Stomach (tissue), 19 donors: ENCODE measurements at places on chromosomes 4 and X. TPM values are rescaled to one million over a fixed set of nuclear protein-coding genes. Genes with fewer than 3 reads are reported as not detected.

Gene FSTL5
- not detected for polyA plus RNA-seq

Gene NALF2
- polyA plus RNA-seq: 1.1 TPM

Gene SYN1
- polyA plus RNA-seq: 0.45 TPM

Gene FGFBP1
- polyA plus RNA-seq: 105 TPM

Gene GABRG1
- not detected for polyA plus RNA-seq

- DNase-seq: no peak
Measured at GRCh38 chr4:66911880-66912279, 633.4 kb downstream of the CENPC start.

- DNase-seq: no peak
Measured at GRCh38 chrX:22742174-22742573, 257.6 kb upstream of the DDX53 start.

GRCh38 chrX:69506617-69507499 is 2.7 kb downstream of the NALF2 start:
- no peak for DNase-seq

- no peak for DNase-seq
Measured at GRCh38 chr4:109690690-109691410, 12.4 kb downstream of the CASP6 start.

GRCh38 chrX:13078739-13079444 is 34.5 kb upstream of the FAM9C start:
- peak; percentile 78 for DNase-seq

DNA sequence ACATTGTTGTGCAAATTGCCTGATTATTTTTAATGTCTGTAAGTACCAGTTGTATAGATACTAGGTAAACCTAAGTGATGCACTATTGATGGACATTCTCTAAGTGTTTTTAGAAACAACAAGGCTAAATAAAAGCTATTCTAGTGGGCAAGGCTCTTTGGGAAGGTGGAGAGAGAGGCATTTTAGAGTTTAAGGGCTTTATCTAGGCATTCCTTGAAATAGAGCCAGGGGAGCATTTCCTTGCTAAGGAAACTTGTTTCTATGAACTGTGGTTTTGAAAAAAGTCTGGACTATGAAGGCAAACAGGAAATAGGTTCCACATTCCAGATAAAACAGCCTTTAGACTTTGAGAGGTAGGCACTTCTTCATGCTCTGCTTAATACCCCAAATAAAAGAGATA is 23.8 kb downstream of the BMX start:
- no peak for DNase-seq

DNA sequence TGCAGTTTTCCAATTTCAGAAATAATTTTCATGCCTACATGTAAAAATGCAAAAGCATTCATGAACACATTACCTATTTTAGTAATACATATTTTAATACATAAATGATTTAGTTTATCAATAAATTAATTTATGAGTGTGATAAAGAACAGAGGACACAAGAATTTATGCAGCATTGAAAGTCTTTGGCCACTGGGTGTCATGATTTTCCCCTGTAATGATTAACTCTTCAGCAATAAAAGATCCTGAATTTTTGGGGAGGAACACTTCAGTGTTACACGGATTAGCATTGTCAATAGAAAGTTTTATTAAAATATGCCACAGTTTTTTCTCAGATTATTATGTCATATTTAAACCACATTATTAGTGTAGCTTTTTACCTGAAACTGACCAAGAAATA is 8.6 kb upstream of the VCX2 start:
- DNase-seq: peak; percentile 20

GRCh38 chr4:94960708-94961107 is 203.0 kb downstream of the BMPR1B start:
- no peak for DNase-seq

DNA sequence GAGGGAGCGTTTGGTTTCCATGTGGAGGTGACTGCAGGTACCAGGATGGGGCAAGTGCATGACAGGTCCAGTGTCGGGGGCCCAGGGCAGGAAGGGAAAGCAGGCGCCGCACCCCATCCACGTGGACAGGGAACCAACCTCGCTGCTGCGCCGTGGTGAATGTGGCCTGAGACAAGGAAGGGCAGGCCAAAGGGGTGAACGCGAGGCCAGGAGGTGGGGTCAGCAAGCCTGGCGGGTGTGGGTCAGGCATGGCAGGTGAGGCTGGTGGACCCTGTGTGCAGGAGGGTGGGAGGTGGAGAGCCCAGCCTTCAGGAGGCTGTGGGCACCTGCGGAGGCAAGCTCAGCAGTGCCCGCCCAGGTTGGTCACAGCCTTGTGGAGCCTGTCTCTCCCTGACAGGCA is 14.7 kb downstream of the SH3BP2 start:
- no peak for DNase-seq

DNA sequence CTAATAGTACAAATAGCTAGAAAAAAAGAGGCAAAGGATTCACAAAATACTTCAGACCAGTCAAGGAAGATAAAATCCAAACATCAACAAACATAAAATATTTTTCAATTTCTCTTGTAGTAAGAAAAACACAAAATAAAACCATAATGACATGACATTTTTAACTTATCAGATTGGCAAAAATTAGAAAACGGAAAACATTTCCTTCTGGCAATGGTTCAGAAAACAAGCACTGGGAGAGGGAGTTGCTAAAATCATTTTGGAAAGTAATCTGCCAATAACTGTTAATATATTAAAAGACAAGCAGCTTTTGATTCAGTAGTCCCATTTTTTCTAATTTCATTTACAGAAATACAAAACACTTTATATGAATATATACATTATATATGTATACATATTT is 26.1 kb downstream of the TKTL2 start:
- no peak for DNase-seq

- no peak for DNase-seq
Measured at GRCh38 chr4:43163101-43163792, 270.7 kb downstream of the GRXCR1 start.

DNA sequence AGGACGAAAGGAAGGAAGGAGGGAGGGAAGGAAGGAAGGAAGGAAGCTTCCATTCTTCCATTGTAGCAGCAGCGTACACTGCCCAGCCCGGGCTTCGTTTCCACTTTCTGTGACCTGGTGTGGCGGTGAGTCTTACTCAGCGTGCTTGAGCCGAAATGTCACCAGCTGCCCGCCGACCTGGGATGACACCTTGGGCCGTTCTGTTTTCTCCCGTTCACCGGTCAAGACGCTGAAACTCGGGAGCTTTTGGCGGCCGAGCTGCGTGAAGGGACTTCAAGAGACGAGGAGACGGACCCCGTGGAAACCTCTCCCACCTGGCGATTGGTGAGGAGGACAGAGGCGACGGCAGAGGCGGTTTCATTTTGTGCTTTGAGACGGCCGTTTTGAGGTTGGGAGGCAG is 47.1 kb upstream of the PPP2R3B start:
- DNase-seq: no peak

GRCh38 chr4:53463340-53463739 is 85.9 kb downstream of the FIP1L1 start:
- no peak for DNase-seq

GRCh38 chr4:87073199-87074120 is 138.6 kb downstream of the AFF1 start:
- DNase-seq: peak; percentile 82

- no peak for DNase-seq
Measured at GRCh38 chrX:137166591-137166990, 132.8 kb upstream of the GPR101 start.

- no peak for DNase-seq
Measured at GRCh38 chr4:27343411-27343810, 482.8 kb downstream of the STIM2 start.

- no peak for DNase-seq
Measured at GRCh38 chr4:87075876-87076275, 141.1 kb downstream of the AFF1 start.

- DNase-seq: no peak
Measured at GRCh38 chr4:5957076-5957475, 61.2 kb downstream of the C4orf50 start.

- peak; percentile 13 for DNase-seq
Measured at GRCh38 chr4:128322986-128323385, 35.4 kb upstream of the PGRMC2 start.
